Amniotic epithelial cell (primary cell): ENCODE measurements at places on chromosomes 6 and 20.

GRCh38 chr20:43749734-43750294 lies 23.0 kb upstream of the GTSF1L start:
- DNase-seq = peak; percentile 40

- DNase-seq = no peak
Observed at GRCh38 chr6:51474022-51474975, 613.1 kb downstream of the PKHD1 start.

- DNase-seq = no peak
Observed at GRCh38 chr6:98747960-98748359, 86.4 kb upstream of the POU3F2 start.

GRCh38 chr20:57384953-57385761 lies 6.0 kb upstream of the RBM38 start:
- DNase-seq = no peak

- peak; percentile 67 for DNase-seq
Observed at GRCh38 chr20:11391591-11391990, 526.1 kb upstream of the BTBD3 start.

- DNase-seq = peak; percentile 39
Observed at GRCh38 chr6:134065706-134066105, 13.3 kb upstream of the SLC2A12 start.

DNA sequence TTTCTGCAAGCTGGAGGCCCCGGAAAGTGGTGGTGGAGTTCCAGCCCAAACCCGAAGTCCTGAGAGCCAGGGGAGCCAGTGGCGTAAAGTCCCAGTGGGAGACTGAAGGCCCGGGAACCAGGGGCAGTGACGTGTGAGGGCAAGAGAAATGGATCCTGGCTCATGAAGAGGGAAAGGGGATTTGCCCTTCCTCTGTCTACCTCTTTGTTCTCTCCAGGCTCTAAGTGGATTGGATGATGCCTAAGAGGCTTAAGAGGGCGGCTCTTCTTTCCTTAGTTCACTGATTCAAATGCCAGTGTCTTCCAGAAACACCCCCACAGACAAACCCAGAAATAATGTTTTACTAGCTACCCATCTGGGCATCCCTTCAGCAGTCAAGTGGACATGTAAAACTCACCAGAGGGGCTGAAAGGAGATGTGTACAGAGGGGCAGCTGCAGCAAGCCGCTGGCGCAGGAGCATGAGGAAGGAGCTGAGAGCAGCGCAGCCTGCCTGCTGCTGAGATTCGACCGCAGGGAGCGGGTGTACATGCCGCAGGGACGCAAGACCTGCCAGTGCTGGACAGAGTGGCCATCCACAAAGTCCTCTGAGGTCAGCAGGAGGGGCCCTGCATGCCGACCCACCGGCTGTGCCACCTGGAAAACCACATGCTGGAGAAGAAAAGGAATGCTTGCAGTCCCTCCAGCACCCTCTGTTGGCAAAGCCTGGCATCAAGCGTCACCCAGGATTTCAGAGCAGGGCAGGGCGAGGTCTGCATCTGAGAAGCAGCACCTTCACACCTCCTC lies 29.5 kb downstream of the CDYL start:
- DNase-seq = peak; percentile 44

DNA sequence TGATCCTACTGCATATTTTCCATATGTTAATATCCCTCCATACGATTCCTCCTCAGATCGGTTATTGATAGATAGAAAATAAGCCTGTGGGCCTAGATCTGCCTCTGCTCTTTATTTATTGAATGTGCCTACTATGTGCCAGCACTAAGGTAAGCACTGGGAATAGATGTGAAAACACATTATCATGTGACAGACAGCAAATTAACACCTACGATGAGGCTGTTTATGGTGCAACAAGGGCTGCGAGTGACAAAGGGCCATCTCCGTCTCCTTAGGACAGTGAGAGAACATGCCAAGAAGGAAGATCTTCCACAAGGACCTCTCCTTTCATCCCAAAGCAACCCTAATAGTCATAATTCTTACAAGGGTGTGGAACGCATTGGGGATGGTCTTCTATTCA lies 90.5 kb downstream of the MYB start:
- no peak for DNase-seq

DNA sequence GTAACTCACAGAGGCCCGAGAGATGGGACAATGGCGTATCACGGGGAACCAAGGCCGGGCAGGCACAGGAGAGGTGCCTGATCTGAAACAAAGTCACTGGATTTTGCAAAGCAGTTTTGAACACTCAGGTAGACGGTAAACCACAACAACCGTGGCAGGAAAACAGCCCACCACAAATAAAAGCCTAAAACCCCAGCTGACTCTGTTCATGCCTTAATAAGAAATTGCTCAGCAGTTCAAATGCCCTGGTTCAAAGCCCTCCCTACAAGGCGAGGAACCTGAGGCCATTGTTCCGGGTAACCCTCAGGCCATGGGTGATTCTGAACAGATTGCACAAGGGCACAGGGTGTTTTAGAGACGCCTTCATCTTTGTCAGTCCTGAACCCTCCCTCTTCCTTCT lies 114.2 kb downstream of the MAP3K7 start:
- DNase-seq = no peak

DNA sequence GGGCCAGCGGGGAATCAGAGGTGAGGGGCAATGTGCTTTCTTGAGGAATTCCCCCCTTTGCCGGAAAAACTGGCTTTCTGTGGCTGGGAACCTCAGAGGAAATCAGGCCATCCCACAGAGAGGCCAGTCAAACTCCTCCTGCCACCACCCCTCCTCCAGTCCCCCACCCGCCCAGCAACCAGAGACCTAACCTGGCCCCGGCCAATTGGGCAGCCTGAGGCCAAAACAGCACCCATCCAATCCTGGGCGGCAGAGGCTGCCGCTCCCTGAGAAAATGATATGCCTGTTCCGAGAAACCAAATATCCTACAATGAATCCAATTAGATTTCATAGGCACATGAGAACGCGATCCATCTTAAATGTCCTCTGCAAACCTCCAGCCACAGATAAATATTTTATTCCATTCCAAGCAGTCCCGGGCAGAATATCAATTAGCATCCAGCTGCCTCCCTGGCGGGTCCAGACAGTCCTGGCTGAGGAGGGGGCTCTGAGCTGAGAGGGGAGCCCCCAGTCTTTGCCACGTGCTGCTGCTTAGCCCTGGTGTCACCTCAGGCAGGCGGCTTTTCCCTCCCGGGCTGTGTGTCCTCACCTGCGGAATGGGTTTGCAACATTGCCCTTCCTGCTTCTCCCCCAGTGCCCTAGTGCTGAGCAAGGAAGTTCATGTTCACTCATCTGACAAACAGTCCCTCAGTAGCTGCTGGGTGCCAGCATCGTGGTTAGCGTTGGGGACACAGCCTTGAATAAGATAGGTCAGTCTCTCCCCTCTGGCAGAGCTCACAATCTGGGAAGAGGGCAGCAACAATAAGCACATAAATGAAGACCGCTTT lies 95.0 kb downstream of the DLGAP4 start:
- no peak for DNase-seq

DNA sequence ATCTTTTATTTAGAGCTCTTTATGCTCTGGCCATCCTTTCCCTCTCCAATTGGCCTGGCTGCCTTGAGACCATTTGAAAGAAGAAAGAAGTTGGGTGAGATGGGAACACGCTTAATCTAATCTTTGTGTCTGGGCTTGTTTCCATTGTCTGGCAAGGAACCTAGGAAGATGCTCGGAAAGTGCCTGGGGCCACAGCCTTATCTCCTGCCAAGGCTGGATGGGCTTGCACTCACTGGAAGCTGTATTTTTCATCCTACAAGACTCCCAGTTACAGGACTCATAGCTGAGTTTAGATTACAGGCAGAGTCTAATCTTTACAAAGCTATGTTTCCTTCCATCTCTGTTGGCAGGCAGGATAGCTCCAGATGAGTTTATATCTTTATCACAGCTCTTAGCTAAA lies 33.1 kb upstream of the CDYL start:
- no peak for DNase-seq

DNA sequence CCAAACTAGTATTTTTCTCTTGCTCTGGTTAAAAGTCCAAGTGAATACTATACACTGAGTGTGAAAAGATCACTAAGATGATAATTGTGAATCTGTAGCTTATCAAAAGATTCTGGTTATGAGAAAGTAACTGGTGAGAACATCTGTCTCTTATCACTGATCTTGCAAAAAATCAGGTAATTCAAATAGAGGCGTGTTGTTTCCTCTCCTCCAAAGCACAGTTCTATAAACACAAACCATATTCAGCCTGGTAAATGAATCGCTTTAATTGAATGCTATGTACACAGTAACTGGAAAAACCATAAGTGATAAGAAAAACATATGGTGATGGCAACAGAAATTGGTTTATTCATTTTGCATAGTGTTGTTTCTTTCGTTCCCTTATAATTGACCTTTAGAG lies 161.0 kb downstream of the RALGAPA2 start:
- no peak for DNase-seq

- DNase-seq = no peak
Observed at GRCh38 chr20:22526512-22527012, 57.8 kb downstream of the FOXA2 start.

DNA sequence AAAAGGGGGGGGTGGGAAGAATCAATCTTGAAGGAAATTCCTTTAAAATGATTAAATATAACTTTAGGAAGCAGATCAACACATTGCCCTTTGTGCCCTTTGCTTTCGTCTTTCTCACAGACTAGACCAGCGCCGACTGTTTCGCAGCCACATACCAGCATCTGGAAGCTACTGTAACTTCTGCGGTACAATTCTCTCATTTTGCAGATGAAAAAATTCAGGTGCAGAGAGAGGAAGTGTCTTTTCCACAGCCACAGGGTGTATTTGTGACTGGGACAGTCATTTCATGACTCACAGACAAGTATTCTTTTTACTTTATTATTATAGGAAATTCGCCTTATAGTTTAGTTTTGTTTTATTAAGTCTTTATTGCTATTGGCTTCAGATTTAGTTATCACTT lies 84.2 kb downstream of the UST start:
- DNase-seq = no peak

DNA sequence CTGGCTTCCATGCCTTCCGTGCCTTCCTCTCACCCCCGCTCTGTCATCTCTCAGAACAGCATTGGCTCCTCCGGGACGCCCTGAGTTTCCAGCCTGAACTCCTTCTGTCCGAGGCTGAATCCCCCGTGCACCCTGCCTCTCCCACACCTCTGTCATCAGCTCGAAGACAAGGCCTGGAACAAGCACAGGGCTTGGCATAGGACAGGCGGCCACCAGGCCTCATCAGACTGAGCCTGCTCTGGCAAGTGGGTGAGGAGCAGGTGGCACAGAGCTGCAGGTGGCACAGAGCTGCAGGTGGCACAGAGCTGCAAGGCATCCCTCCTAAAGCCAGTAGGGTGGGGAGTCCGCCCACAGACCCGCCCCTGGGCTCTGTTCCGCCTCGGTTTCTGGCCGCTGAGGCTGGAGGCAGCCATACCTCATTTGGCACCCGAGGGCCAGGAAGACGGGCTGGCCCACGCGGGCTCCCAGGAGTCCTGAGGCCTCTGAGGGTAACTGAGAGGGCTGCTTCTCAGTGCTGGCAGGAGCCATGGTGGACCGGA lies 60.2 kb downstream of the EZR start:
- no peak for DNase-seq

DNA sequence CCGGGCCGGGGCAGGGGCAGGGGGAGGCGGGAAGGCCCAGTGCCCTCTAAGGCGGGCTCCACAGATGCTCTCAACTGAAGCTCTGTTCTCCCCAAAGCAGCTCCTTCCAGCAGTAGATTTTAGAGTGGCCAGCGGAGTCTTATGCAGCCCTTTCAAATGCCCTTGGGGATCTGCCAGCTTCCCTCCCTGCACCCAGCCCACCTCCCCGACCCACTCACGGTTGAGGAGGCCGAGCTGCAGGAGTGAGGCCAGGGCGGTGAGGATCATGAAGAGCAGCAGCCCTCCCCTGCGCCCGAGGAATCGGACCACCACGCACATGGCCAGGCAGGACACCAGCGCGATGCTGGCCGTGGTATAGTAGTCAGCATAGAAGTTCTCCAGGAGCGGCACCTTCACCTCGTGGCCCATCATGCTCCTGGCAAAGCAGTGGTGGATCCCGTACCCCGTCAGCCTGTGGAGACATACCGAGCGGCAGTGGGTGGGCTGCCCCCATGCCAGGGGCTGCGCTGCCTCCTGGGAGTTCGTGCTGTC lies 28.0 kb downstream of the PSMG4 start:
- DNase-seq = no peak

- DNase-seq = peak; percentile 21
Observed at GRCh38 chr6:34671801-34672656, 24.5 kb downstream of the ILRUN start.

- DNase-seq = peak; percentile 76
Observed at GRCh38 chr6:21593927-21594415, 420 bp downstream of the SOX4 start.

DNA sequence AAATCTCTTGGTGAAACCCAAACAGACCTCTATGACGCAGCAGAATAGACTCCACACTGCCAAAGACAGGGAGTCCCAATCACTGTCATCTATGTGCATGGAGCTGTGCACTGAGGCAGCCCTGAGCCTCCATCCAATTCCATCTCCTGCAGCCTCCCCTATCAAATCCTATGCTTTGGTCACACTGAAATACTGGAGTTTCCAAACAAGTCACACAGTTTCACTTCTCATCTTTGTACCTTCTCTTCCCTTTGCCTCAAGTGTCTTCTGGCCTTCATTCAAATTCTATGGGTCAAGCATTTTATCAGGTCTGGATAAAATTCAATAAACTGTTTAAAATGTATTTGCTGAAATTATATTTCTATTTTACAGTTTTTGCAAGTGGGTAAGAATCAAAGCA lies 38.5 kb downstream of the FBXL4 start:
- DNase-seq = no peak
